Activated CD4-positive, alpha-beta T cell treated with anti-CD3 and anti-CD28 coated beads, Interleukin-2, amount 50 U/mL, for 16 hours (primary cell): ENCODE measurements at places on chromosomes 12 and 14.

- no peak for DNase-seq
Observed at GRCh38 chr12:26092346-26093105, 32.3 kb downstream of the BHLHE41 start.

DNA sequence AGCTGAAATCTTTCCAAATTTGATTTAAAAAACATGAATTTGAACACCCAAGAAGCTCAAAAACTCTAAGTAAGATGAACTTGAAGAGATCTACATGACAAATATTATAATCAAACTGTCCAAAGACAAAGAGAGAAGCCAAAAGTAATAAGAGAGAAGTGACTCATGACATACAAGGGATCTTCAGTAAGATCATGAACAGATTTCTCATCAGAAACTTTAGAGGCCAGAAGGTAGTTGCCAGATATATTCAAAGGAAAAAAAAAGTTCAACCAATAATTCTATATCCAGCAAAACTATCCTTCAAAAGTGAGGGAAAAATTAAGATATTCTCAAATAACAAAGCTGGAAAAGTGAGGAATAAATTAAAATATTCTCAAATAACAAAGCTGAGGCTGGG is 35.1 kb upstream of the MMP19 start:
- DNase-seq: no peak

DNA sequence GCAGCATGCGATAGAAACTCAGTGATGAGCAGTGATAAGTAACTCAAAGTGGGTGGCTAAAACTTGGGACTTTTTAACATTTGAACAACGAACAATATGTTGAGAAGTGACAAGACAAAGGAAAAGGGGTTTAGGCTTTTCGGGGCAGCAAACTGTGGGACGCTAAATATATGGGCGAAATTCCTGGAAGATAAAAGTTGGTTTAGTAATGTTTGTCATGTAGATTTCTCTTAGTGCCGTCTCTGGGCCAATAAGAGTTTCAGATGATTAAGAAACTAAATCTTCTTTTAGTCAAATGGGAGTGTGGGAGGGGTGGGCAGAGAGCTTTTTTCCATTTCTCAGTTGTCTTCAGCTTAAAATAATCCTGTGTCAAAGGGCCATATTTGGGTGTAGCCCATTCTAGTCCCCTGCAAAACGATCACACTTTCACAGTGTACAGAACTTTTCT is 41.7 kb upstream of the FUT8 start:
- no peak for DNase-seq

DNA sequence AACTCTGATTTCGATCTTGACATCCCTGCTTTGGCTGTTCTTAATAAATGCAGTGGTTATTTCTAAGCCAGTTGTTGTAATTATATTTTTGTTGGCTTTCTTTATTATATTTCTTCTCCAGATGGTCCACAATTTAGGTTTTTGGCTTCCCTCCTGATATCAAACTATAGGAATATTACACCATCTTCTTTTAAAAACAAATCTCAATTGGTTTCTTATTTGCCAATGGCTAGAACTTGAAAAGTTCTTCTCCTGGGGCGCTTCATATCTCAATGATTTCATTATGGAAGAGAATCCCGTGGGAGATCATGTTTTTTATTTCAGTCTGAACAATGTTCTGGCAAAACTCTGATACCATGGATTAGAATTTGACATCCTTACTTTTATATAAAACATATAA is 292.3 kb downstream of the FLRT2 start:
- DNase-seq: no peak

GRCh38 chr14:78329371-78329770 is 159.2 kb downstream of the NRXN3 start:
- no peak for DNase-seq

DNA sequence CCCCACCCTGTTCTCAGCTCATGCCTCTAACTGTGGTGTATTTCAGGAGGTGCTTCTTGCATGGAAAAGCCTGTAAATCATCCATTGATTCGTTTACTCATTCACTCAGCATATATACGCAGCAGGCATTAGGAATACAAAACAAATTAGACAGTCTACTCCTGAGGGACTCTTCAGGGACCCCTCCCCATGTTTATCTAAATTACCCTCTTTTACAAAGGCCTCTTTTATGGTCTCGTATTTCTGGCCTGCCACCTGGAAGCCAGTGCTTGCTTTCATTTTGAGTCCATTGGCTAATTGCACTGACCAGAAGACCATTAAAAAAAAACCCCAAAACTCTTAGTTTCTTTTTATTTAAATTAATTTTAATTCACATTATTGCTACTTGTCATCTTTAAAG is 134.4 kb downstream of the DACT1 start:
- no peak for DNase-seq

GRCh38 chr14:85764822-85765221 is 234.9 kb downstream of the FLRT2 start:
- no peak for DNase-seq

DNA sequence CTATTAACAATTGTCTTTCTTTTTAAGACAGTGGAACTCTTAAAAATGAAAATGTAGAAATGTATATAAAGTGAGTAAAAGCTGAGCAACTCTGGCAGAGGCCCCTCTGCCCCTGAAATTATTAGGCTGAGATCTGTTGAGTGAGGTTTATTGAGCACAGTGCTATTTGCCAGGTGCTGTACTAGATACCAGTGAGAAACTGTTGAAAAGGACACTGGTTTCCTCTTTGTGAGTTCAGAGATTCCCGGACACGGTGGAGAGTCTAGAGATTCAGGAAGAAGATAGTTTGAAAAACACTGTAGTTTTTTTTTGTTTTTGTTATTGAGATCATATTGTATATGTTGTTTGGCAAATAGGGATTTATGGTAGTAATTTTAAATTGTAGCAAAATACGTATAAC is 11.2 kb downstream of the ACVR1B start:
- DNase-seq: no peak

- no peak for DNase-seq
Observed at GRCh38 chr14:65639216-65639615, 226.7 kb downstream of the FUT8 start.

DNA sequence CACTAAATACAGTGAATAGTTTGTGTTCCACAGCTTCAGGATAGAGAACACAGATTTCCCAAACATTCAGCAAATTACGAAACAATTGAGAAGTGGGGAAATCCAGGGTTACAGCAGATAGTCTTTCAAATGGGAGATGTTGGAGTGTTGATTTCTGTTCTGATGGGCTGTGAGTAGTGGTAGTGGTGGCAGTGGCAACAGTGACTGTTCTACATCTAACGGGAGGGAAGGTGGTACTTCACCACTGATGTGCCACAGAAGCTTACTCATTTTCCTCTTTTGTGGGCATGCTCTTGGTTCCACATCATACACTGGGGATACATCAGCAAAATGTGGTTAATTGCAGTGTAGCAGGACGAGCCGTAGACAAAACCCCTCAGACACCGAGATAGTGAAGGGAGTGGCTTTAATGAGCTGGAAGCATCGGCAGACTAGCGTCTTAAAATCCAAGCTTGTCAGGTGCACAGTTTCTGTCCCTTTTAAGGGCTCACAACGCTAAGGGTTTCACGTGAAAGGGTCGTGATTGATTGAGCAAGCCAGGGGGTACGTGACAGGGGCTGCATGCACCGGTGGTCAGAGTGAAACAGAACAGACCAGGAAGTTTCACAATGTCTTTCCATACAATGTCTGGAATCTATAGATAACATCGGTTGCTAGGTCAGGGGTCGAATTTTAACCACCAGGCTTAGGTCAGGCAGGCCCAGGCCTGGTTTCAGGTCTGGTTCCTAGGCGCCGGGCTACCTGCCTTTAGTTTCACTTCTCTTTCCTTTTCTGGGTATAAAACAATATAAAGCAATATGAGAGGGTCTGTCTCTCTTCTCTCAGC is 330.6 kb upstream of the FBXO33 start:
- peak; percentile 24 for DNase-seq

DNA sequence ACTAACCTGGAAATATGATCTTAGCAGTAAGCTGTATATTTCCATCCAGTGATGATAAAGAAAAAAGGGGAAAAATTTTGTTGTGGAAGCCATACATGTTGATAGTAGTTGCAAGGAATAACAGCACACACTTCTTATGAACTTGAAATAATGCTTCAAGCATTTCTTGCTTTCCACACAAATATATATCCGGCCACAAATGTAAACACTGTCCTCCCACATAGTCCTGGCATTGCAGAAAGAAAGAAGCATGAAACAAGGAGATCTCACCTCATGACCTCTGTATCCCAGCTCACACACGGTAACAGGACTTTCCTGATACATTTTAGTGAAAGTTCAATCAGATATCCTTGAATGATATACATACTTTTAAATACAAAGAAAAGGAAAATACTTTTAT is 56.0 kb downstream of the LLPH start:
- DNase-seq: no peak

DNA sequence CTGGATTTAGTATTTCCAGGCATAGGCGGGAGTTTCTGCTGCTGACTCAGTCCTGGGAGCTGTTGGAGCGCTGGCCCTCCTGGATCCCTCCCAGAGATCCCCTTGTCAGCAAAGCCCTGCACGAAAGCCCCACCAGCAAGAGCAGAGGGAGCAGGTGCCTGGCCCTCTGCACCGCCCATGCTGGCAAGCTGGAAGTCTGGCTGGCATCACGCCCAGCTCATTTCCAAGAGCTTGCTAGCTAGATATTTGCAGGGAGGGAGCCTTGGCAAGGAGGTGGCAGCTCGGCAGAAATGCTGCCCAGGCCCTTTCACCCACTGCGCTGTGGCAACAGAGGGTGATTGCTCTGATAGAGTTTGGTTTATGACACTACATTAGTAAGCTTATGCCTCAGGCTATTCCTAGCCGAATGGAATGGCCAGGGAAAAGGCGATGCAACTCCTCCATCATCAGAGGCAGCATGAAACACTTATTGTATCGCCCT is 193.9 kb downstream of the EMP1 start:
- no peak for DNase-seq

DNA sequence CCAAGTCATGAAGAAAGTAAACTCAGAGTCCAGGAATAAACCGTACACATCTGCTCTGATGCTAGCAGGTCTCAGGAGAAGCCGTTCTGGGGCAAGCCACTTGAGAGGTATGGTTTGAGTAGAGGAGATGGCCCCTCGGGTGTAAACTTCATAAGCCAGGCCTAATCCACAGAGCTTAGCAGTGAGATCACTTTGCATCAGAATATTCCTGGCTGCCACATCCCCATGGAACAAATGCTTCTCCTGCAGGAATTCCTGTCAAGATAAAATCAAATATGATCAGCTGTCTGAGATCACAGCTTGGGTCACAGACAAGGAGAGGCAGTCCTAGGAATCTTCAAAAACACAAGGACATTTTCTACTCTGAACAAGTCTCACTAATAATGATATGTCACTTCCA is 11.2 kb upstream of the MAGOHB start:
- DNase-seq: no peak

DNA sequence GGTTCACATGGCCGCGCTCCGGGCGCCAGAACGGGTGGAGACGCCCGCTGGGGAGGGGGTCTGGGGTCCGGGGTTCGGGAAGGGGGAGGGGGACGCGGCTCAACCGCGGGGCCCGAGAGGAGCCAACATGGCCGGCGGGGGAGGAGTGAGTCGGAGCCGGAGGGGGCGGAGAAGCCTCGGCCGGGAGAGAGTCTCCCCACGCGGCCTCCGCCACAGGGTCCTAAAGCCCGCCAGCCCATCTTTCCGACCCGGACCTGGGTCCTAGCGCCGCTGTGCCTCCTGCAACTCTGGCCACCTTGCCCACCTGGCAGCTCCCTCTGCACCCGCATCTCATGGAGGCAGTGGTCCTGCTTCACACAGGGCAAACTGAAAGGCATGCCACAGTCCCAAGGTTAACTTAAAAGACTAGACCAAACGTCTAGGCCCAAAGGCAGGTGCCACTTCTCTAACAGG is at the start of gene BAZ2A:
BAZ2A (minus strand) TSS at position 147 of the 453 bp plus-strand sequence. CDS start 12,796 bp downstream, outside the sequence.
- DNase-seq: peak; percentile 91

GRCh38 chr14:73462048-73462715 is 3.8 kb upstream of the NUMB start:
- DNase-seq: no peak

GRCh38 chr14:70186900-70187451 is 1.8 kb downstream of the SLC8A3 start:
- DNase-seq: no peak

DNA sequence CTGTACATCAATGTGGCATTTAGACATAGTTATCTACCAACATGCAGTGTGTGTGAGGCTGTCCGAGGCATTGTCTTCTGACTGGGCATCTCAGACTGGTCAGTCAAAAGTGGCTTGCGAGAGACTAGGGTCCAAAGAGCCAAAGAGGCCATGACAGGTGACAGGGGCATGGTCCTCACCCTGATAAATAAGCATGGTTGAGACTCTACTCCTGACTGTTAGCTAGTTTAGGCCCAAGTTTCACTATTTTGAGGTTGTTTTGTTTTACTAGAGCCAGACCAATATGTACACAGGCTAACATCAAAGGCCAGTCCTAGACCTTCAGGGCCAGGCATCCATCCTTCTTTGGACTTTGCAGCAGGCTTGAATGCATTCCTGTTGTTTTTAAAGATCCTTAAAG is 76.9 kb upstream of the SRSF5 start:
- no peak for DNase-seq

- DNase-seq: no peak
Observed at GRCh38 chr14:32702088-32702487, 236.6 kb upstream of the NPAS3 start.

DNA sequence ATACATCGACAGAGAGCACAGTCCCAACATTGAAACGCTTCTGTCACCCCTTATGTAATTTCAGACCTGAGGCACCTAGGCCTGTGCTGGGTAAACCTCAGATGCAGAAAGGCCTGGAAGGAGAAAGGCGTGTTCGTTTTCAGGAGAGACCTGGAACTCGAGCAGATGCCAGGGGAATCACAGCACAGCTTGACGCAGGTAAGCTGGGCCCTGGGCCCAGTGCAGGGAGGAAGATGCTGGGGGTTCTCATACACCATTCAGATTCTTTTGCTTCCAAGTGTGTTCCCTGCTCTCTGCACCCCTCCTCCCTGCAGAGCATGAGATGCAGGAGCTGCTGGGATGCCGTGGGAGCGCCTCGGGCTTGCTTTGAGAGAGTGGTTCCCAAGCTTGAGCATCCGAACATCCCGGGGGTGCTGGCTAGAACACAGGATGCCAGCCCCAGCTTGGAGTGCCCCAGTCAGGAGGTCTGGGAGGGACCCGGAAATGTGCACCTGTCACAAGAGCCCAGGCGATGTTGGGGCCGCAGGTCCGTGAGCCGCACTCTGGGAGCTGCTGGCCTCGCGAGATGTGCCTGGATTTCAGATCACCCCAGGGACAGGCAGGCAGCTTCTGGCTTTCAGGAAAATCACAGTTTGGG is 35.9 kb downstream of the FZD10 start:
- no peak for DNase-seq

- no peak for DNase-seq
Observed at GRCh38 chr12:106030210-106031071, 108.3 kb downstream of the NUAK1 start.

- no peak for DNase-seq
Observed at GRCh38 chr14:35050652-35051051, 4.6 kb downstream of the FAM177A1 start.

DNA sequence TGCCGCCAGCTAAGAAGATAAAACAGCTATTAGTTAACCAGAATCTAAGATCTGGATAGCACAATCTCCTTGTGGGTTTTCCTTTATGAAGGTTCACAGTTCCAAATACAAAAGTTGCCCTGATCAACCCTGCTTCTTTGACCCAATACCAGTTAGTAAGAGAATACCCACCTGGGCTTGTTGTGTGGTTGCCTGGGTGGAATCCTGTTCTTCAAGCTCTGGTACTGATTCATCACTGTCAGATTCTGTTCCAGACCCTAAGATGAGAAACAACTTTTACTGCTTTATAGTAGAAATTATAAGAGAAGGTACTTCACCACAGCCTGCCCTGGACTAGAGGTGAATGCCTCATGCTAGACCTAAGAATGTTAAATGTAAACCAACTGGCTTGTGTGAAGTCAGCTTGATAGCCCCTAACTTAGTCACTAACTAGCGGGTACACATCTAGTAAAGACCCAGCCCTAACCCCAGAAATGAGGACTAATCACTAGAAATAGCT is 10.6 kb downstream of the NACA start:
- DNase-seq: no peak
